ENCODE measurements at places on chromosomes 1 and 21.

- DNase-seq = no peak
These were observed 33.5 kb downstream of the USP24 start for GRCh38 chr1:55181666-55182065.

DNA sequence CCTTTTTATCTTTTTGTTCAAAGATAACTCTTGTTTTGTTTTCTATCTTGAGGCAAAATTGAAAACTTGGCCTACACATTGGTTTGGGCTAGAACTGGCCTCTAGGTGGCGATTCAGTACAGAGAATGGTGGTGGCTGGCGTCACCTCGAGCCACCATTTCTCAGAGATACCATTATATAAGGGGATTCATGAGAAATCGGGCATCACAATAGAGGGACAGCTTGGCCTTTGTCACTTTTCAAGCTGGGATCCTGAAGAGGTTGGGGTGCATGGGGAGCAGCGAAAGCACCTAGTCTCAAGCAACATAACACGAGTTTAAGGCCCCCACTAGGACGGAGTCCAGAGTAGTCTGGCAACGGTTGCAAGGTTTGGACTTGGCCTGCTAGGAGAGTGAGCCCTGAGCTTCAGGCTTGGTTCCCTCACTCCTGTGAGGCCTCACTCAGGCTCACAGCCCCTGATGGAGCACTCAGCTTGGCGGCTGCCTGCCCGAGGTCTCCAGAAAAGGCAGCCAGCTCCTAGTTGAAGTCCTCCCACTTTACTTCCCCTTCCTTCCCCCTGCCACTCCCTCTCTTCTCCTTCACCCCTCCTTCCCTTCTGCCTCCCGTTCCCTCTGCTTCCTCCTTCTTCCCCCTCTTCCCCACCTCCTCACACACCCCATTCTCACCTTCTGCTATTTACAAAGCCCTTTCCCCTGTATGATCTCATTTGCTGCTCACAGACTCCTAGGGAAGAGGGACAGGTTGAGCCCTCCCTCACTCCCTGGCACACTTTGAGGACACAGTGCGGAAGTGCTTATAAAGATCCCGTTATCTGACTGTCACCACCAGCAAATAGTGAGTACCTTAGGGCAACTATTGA, 67.8 kb downstream of the LRIG2 start:
- DNase-seq = peak; percentile 14

- no peak for DNase-seq
These were observed 344.9 kb downstream of the PTPRU start for GRCh38 chr1:29581256-29581655.

GRCh38 chr1:194084755-194085154, 898.3 kb upstream of the B3GALT2 start:
- no peak for DNase-seq

DNA sequence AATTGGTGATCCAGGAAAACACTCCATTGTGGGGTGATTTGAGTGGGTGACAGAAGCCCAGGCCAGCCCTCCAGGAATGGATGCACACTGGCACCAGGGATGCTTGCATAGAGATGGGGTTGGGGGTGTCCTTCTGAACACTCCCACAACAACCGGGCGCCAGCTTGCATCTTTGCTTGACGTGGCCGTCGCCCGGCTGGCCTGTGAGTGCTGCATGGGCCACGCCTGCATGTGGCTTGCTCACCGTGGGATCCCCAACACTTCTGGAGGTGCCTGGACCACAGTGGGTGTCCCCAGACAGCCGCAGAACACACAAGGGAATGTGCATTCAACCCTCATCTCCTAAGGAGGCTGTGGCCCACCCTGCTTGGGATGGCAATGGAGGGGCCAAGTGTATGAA, 55.1 kb downstream of the SIK1 start:
- no peak for DNase-seq

GRCh38 chr21:31162079-31162699, 123.9 kb upstream of the KRTAP19-8 start:
- DNase-seq = no peak

GRCh38 chr1:235008239-235008638, 120.4 kb downstream of the TOMM20 start:
- no peak for DNase-seq

GRCh38 chr1:114710360-114710759, 6.2 kb downstream of the NRAS start:
- no peak for DNase-seq

GRCh38 chr1:158112994-158113758, 67.5 kb upstream of the CD1D start:
- DNase-seq = peak; percentile 49

- DNase-seq = no peak
These were observed 2.7 kb upstream of the SLC1A7 start for GRCh38 chr1:53145051-53145600.

DNA sequence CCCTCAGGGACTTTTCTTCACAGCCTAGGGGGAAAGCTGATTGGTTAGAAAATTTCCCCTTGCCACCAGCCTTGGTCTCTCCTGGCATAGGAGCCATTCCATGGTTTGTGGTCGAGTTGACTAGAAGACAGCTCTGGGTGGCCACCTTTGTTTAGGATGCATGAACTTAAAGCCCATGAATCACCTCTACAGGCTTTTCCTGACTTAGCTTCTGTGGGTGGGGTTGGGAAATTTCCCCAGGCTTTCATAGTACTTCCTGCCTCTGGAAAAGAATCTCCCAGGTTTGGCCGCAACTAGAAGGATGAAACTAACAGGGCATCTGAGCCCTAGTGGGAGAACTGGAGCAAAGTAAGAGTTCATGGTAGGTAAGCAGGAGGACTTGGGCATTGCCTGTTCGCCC, 72.6 kb downstream of the SNRPE start:
- no peak for DNase-seq

DNA sequence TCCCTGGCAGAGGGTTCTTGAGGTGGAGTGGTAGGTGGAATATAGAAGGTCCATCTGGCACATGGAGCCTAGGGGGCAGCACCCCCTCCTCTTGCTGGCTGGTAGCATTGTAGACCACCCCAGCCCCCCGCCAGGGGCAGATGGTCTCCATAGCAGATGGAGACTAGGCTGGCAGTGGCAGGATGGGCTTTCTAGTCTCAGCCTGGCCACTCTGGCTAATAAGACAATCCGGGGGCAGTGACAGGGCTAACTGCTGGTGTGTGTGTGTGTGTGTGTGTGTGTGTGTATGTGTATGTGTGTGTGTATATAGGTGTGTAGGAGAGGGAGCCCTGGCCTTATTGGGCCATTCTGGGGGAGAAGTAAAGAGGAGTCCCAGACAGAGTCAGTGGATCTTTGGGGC, 16.1 kb downstream of the UTP11 start:
- no peak for DNase-seq

- DNase-seq = no peak
These were observed 58.1 kb upstream of the GCLM start for GRCh38 chr1:93967306-93967705.

Measured in hypothalamus (tissue), 51 donors.